ENCODE measurements at places on chromosomes 1 and 21.

- no peak for DNase-seq
Measured at GRCh38 chr21:42216726-42217572, 2.0 kb upstream of the ABCG1 start.

- DNase-seq: no peak
Measured at GRCh38 chr1:82600314-82600713, 799.6 kb downstream of the ADGRL2 start.

GRCh38 chr21:33041981-33042380 is 16.2 kb downstream of the OLIG2 start:
- no peak for DNase-seq

DNA sequence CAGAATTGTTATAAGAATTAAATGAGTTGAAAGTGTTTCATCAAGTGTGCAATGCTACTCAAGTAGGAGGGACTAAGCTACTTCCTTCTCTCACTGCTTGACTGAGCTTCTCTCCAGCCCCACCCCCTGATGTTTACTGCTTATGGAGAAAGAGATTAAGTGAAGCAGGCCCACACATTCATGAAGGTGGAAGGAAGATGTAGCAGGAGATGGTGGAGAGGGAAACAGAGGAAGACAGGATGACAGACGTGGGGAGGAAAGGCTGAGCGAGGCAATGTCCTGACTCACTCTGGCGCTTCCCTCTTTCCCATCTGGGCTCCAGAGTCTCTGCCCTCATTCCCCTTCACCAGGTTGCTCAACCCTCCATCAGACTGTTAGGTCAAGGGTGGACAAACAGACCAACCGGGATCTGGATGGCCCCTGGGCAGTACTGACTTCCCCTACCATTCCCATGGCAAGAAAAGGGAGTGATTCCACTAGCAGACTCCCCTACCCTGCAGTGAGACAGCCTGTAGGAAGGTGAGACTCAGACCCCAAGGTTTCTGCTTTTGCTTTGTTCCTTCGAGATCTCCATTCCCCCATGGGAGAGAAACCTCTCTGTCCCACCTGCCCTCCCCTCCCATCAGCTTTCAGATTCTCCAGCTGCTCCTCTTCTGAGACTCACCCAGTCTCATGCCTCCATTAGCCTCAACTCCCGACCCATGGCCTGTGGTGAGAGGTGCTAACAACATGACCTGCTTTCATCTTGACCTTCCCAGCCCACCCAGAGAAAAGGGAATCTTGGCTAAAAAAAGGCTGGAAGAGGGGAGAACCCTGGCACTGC is 3.1 kb upstream of the ARHGEF2 start:
- DNase-seq: no peak

DNA sequence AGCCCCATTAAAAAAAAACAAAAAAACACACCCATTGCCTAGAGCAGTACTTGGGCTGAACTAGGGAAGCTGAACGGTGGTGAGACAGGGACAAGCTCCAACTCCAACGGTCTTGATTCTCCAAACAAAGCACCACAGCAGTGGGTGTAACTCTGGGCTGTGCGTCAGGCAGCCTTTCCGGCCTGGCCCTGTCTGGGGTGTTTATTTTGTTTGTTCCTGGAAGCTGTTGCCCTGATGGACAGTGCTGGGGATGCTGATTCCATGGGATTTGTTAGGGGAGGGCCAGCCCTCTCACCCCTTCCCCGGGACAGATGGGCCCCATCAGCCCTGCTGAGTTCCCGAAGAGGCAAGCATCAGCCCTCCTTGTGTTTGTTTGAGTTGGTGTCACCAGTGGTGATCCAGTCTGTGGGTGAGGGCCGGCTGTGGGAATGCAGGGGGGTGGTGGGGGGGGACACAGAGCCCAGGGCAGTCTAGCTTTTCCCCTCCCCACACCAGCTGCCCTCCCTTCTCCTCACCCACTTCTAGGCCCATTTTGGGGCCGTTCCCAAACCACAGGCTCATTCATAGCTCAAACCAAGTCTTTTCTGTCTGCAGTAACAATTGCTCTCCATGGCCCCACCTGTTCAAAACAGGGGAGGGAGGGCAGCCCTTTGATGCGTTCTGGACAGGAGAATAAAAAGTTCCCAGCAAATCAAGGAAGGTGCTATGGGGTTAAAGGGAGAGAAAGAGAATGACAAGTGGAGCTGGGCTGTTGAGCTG is 4.5 kb downstream of the WNT2B start:
- no peak for DNase-seq

GRCh38 chr1:44354268-44354839 is 703 bp downstream of the ERI3 start:
- DNase-seq: no peak

All from activated T-cell treated with anti-CD3 and anti-CD28 coated beads, Interleukin-2, amount 50 U/mL, for 1 hour (primary cell).